Neuronal stem cell (in vitro differentiated cells): ENCODE measurements at places on chromosomes 5 and 9.

DNA sequence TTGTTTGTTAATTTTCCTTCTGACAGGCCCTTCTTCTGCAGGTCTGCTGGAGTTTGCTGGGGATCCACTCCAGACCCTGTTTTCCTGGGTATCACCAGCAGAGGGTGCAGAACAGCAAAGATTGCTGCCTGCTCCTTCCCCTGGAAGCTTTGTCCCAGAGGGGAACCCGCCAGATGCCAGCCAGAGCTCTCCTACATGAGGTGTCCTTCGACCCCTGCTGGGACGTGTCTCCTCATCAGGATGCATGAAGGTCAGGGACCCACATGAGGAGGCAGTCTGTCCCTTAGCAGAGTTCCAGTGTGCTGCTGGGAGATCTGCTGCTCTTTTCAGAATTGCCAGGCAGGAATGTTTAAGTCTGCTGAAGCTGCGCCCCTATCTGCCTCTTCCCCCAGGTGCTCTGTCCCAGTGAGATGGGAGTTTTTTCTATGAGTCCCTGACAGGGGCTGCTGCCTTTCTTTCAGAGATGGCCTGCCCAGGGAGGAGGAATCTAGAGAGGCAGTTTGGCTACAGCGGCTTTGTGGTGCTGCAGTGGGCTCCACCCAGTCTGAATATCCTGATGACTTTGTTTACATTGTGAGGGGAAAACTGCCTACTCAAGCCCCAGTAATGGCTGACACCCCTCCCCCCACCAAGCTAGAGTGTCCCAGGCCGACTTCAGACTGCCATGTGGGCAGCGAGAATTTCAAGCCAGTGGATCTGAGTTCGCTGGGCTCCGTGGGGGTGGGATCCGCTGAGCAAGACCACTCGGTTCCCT, 772.0 kb upstream of the FAM174A start:
- DNase-seq, result no peak

GRCh38 chr9:126614455-126615244, 922 bp downstream of the LMX1B start:
- no peak for DNase-seq

DNA sequence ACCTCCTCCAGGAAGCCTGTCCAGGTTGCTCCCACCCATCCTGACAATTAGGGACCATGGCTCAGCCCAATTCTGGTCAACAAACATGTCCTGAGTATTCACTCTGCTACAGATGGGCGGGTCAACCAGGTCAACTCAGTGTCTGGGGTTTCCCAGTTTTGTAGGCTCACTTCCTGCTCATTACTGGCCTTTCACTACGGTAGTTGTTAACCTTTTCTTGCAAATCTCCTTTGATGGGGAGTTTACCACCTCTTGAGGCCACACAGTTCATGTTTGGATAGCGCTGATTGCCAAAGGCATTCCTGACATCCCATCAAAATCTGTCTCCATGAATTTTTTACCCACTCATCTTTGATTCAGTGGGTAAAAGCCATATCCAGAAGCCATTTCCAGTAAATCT, 13.8 kb downstream of the TMEM8B start:
- no peak for DNase-seq

DNA sequence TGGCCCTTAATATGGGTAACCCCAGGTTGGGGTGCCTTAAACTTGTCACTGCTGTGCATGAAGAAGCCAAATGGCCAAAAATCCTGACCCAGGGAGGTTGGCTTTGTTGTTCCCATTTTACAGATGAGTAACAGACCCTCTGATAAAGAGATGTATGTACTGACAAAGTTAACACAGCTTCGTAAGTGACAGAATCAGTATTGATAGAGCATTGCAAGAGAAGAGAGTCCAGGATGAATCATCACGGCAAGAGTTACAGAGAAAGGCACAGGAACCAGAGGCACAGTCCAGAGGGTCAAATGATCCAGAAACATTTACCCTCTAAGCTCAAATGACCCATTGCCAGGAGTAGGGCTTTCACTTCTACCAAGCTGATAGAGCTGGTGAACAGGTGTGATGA, 103.8 kb upstream of the SMC2 start:
- no peak for DNase-seq

DNA sequence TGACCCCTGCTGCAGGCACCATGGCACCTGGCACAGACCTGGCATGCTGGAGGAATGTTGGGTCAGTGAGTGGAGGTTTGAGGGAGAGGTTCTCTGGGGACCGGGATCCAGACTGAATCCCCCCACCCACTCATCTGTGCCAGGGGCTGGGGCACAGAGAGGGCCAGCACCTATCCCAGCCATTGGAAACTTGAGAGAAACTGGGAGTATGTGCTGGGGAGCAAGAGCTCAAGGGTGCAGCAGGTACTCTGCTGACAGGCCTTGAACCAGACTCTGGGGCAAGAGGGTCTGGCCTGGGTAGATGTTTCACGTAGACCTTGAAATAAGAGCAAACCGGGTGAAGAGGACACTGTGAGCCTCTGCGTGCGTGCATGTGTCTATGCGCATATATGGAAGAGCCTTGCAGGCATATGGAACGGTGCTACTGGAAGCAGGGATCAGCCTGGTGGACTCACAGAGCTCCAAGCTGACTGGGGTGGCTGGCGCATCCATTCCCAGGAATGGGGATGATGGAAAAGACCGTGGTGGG, 8.8 kb downstream of the FGF18 start:
- no peak for DNase-seq

- no peak for DNase-seq
Observed at GRCh38 chr5:16963821-16964220, 27.7 kb upstream of the MYO10 start.

DNA sequence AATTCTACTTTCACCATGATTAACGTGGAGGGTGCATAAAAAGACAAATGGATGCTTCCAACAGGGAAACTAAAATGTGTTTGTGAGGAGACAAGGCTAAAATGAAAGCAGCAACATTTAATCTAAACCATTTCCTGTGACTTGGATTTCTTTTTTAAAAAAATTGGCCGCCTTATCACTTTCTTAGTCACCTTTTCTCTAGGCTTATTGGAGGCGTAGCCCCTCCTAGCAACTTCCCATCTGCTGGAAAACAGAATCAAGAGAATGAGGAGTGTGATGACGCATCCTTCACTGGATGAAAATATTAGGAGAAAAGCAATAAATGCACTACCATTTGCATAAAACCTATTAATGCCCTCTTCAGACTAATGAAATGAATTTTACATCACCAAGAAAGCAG, 791 bp upstream of the GPR150 start:
- no peak for DNase-seq

- DNase-seq, result no peak
Observed at GRCh38 chr9:91156451-91157234, 205.1 kb downstream of the AUH start.

- DNase-seq, result no peak
Observed at GRCh38 chr9:123725389-123725788, 204.5 kb downstream of the DENND1A start.

GRCh38 chr9:85741095-85741874, 469 bp downstream of the AGTPBP1 start:
- peak; percentile 65 for DNase-seq

DNA sequence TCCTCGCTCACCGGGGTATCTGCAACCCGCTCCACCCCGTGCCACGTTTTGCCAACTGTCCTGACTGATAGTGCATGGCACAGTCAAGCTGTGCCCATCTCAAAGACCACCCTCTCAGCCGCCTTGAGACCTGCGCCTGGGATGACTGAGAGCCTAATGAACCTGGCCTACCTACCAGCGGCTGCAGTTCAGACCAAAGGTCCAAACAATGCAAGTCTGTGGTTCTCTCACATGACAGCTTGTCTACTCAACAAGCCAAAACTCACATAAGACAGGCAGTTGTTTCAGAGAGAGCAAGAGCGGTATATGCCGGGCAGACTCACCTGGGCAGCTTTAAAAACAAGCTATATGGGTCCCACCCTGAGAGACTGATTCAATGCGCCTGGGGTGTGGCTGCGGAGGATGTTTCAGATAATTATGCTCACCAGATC, 70.5 kb downstream of the EPB41L4B start:
- DNase-seq, result no peak

DNA sequence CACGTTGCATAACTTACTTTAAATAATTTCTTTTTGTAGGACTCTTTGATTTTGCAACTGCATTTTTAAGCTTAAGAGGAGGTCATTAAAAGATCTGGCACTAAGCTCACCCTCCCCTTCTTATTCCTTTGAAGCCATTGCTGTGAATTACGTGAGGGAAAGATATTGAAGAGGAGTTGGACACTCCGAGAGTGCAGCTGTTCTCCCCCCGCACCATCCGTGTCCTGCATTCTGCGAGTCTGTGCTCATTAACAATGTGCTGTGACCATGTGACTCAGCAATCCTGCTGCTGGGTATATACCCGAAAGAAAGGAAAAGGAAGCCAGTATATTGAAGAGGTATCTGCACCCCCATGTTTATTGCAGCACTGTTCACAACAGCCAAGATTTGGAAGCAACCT, 40.0 kb downstream of the NXNL2 start:
- no peak for DNase-seq

DNA sequence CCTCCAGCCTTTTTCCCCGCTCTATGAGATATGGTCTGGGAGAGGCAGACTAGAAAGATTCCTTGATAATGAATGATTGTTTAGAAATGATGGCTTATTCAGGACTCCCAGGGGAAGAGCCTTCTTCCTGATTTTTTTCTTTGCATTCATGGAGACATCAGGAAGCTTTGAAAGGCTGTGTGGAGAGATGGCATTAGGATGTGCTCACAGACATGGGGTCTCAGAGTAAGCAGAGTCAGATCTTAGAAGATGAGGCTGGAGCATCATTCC, 37.1 kb downstream of the PPARGC1B start:
- DNase-seq, result no peak

GRCh38 chr5:32753765-32754164, 42.6 kb downstream of the NPR3 start:
- DNase-seq, result no peak

DNA sequence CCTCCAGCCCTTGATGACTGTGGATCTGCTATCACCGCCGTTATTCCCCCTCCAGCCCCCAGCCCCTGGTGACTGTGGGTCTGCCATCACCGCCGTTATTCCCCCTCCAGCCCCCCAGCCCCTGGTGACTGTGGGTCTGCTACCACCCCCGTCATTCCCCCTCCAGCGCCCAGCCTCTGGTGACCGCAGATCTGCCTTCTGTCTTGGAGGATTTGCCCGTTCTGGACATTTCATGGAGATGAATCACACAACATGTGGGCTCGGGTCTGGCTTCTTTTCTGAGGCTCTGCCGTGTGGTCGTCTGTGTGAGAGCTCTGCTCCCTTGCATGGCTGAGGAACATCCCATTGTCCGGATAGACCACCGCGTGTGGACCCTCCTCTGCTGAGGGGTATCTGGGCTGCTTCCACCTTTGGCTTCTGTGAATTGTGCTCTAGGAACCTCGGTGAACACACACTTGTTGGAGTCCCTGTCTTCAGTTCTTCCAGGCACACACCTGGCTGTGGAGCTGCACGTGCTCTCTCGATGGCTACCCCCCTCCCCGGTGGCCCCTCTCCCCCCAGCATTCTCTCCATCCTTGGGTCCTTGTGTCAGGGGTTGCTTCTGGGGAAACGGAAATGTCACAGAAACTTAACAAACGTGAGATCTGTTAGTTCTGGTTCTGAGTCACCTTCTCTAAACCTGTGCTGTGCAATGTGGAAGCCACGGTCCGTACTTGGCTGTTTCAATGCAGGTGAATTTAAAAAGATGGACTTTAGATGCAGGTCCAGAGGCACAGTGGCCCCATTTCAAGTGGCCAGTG, 105.3 kb upstream of the COL5A1 start:
- DNase-seq, result no peak

GRCh38 chr5:73863876-73864275, 237.9 kb downstream of the ARHGEF28 start:
- no peak for DNase-seq

DNA sequence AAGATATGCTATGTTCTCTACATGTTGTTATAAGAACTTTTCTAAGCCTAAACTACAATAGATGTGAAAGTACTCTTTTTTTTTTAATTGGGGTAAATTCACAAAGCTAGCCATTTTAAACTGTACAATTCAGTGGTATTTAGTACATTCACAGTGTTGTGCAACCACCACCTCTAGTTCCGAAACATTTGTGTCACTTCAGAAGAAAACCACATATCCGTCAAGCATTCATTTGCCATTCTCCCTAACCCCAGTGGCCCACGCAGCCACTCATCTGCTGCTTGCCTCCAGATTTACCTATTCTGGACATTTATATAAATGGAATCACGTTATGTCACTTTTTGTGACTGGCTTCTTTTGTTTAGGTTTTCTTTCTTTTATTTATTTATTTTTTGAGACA, 43.1 kb downstream of the SPTAN1 start:
- no peak for DNase-seq

GRCh38 chr9:72199238-72199637, 50.0 kb downstream of the GDA start:
- no peak for DNase-seq

DNA sequence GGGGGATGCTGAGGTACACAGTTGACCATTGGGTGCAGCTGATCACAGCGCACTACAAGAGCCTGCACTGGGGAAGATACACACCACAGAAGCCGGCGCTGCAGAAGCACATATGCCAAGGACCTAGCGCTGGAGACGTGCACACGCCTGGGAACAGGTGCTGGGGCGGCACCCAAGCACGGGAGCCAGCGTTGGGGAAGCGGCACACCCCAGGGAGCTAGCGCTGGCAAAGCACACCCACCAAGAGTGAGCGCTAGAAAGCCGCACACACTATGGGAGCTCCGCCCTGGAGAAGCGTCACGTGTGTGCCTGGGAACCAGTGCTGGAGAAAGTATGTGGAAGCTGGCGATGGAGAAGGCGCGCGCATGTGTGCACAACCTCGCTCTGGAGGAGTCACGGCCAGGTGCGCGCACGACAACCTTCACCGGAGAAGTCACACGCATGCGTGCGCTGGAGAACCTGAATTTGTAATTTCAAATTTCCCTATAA, 4.5 kb downstream of the FANCC start:
- DNase-seq, result no peak

DNA sequence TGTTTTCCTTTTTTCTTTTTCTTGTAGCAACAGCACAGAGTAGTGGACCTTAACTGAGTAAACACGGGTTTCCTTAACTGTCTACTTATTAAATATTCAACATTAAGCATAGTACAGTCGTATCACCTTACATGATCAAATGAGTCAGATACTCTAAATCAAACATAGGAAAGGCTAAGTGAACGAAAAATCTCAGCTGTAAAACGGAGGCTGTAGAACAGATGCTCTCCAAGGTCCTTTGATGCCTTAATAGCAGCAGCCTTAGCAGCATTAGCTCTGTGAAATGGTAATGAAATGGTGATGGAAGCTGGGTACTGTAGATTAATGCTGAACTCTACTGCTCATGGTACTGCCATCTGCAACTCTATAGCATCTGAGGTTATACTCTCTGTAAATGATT, 1433.3 kb upstream of the C9orf72 start:
- DNase-seq, result no peak

- no peak for DNase-seq
Observed at GRCh38 chr5:181053488-181054121, 13.5 kb downstream of the BTNL9 start.

GRCh38 chr5:51385216-51385615, 2.0 kb downstream of the ISL1 start:
- DNase-seq, result no peak

- no peak for DNase-seq
Observed at GRCh38 chr9:122904466-122904822, 715 bp downstream of the RC3H2 start.
